CD8-positive, alpha-beta memory T cell (primary cell): ENCODE measurements at places on chromosomes 2 and 18. TPM values are rescaled to one million over a fixed set of nuclear protein-coding genes. Genes with fewer than 3 reads are reported as not detected.

The UBE2E3 gene
- 36.5 TPM for total RNA-seq

The CPO gene
- not detected for total RNA-seq

- no peak within 1 kb of the TSS for H3K4me3 ChIP-seq
- H3K4me1 ChIP-seq, result no peaks in the 10 kb centered on the region
- H3K27ac ChIP-seq, result no peak within 1 kb of the TSS
- peaks cover 35% of the 10 kb centered on the region for H3K27me3 ChIP-seq
- DNase-seq, result no peak
Observed at GRCh38 chr18:59272891-59273758, at the start of gene RAX. TSS of gene RAX (minus strand) at chr18:59273454. CDS start at chr18:59273206, 248 bp downstream.

DNA sequence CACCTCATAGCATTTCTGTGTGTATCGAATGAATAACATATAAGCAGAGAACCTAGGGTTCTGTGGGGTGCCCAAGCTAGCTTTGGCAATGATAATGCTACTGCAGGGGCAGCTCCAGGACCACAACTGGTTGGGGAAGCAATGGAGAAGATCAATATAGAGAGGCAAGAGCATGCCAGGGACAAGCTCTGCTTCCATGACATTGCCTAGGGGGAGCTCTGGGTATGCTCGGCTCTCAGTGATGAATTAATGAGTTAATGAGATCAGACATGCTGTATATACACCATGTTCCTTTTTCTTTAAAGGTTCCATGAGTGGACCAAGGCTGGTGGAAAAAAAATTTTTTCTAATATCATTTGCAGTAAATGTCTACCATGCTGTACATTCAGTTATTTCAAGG lies 618.4 kb downstream of the BCL11A start:
- H3K27ac ChIP-seq, result no peak overlapping the region

- H3K27me3 ChIP-seq, result no peaks in the 10 kb centered on the region
- no peak overlapping the region for H3K27ac ChIP-seq
- H3K4me3 ChIP-seq, result no peak overlapping the region
Observed at GRCh38 chr2:98277162-98277859, 68.9 kb upstream of the CNGA3 start.

DNA sequence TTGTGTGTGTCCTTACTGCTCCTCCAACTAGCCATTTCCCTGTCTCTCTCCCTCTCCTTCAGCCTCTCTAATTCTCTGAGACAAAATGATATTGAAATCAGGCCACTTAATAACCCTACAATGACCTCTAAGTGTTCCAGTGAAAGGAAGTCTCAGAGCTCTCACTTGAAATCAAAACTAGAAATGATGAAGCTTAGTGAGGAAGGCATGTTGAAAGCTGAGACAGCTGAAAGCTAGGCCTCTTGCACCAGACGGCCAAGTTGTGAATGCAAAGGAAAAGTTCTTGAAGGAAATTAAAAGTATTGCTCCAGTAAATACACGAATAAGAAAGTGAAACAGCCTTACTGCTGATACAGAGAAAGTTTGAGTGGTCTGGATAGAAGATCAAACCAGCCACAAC lies 72.9 kb downstream of the PRKCE start:
- no peaks in the 10 kb centered on the region for H3K27me3 ChIP-seq
- no peak for DNase-seq
- no peak overlapping the region for H3K27ac ChIP-seq
- H3K4me1 ChIP-seq, result no peaks in the 10 kb centered on the region

- H3K36me3 ChIP-seq, result no peaks in the 10 kb centered on the region
- no peak for DNase-seq
- no peaks in the 10 kb centered on the region for H3K27me3 ChIP-seq
- no peak overlapping the region for H3K27ac ChIP-seq
- H3K4me1 ChIP-seq, result no peaks in the 10 kb centered on the region
Observed at GRCh38 chr2:56714400-56714799, 530.6 kb downstream of the CCDC85A start.
